HT1080 (cell line): ENCODE measurements at places on chromosomes 16 and 17.
A peak's percentile ranks its signal among the peaks of the same experiment; 100 is the strongest.

DNA sequence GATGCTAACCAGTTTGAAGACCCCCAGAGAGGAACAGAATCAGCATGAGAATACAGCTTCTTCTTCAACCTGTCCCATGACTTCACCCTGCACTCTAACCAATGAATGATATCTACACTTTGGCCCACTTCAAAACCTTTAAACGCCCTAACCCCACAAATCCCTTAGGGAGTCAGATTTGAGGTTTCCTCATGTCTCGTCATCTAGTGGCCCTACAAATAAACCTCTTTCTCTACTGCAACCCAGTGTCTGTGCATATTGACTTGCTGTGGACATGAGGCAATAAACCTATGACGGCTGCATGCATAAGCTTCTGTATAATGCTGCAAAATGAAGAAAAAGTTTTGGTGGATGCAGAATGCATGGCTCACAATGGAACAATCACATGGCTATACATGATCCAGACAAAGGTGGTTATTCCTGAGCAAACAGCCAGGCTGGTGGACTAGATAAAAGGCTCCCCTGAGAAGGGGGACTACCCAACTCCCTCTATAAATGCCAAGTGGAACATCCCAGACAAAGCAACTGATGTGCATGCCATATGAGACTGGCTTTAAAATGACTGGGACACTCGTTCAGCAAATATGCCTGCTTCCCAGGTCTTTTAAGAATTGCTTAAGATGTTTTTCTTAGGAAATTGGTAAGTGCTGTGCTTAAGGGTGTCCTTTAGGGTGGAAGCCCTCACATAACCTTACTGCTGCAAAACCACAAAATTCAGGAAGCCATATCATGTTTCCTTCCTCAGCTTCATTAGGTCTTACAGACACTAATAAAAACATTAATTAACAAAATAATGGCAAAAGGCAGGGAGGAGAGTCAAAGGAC, 12.2 kb downstream of the N4BP1 start:
- DNase-seq, result peak; percentile 29

- no peak for DNase-seq
Observed at GRCh38 chr17:4585638-4585994, 1.3 kb downstream of the SMTNL2 start.

GRCh38 chr17:9971991-9972390, 66.9 kb upstream of the RCVRN start:
- DNase-seq, result no peak

DNA sequence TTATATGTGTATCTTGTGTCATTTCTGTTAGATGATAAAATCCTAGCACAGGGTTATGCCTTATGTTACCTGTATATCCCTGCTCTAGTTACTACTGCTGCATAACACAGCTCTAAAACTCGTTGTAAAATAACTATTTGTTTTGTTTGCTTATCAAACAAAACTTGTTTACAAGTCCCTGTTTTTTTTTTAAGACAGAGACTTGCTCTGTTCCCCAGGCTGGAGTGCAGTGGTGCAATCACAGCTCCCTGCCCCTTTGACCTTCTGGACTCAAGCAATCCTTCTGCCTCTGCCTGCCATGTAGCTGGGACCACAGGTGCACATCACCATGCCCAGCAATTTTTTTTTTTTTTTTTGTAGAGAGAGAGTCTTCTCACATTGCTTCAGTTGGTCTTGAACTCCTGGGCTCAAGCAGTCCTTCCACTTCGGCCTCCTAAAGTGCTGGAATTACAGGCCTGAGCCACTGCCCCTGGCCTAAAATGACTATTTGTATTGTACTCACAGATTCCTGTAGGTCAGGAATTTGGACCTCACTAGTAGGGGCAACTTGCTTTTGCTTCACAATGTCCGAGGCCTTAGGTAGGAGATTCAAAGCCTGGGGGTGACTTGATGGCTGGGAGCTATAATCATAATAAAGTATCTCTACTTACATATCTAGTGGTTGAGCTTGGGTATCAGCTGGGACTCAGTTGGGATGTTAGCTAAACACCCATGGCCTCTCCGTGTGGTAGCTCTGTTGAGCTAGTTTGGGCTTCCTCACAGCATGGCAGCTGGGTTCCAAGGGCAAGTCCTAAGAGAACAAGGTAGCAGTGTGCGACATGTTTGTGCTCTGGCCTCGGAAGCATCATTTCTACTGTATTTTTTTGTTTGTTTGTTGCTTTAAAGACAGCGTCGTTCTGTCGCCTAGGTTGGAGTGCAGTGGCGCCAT, 12.6 kb downstream of the DUSP14 start:
- DNase-seq, result no peak

GRCh38 chr17:79938336-79939093, 97.2 kb downstream of the TBC1D16 start:
- DNase-seq, result no peak

- no peak for DNase-seq
Observed at GRCh38 chr17:80876950-80877728, 114.5 kb upstream of the CHMP6 start.

DNA sequence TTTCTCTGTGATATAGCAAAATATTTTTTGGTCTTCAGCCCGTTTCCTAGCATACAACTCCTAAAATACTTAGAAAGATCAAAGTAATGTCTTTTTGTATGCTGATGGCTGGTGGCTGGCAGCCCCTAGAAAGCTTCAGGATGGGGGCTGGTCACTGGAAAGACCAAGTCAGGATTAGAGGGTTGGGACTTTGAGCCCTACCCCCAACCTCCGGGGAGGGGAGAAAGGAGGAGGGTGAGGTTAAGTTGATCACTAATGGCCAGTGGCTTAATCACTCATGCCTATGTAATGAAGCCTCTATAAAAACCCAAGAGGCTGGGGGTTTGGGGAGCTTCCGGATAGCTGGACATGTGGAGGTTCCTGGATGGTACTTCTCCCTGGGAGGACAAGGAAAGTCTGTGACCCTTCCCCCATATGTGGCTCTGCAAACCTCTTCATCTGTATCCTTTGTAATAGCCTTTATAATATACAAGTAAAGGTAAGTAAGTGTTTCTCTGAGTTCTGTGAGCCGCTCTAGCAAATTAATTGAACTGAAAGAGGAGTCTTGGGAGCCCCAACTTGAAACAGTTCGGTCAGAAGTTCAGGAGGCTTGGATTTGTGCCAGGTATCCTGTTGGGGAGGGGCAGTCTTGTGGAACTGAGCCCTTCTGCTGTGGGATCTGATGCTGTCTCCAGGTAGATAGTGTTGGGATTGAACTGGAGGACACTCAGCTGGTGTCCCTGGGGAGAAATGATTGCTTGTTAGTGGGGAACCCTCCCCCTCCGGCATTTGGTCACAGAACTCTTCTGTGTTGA, 3.5 kb downstream of the SLC7A6 start:
- DNase-seq, result no peak

DNA sequence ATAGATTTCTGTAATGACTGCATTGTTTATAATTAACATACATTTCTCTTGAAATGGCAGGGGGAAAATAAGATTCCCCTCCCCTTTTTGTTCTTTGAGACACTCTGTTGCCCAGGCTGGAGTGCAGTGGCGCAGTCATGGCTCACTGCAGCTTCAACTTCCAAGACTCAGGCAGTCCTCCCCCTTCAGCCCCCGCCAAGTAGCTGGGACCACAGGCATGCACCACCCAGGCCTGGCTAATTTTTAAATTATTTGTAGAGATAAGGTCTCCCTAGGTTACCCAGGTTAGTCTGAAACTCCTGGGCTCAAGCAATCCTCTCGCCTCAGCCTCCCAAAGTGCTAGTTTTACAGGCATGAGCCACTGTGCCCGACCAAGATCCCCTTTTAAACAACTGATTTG, 67.7 kb downstream of the KATNIP start:
- no peak for DNase-seq

- DNase-seq, result no peak
Observed at GRCh38 chr16:68782198-68783174, 45.4 kb downstream of the CDH1 start.

GRCh38 chr17:47172696-47173565, 16.2 kb downstream of the CDC27 start:
- no peak for DNase-seq

DNA sequence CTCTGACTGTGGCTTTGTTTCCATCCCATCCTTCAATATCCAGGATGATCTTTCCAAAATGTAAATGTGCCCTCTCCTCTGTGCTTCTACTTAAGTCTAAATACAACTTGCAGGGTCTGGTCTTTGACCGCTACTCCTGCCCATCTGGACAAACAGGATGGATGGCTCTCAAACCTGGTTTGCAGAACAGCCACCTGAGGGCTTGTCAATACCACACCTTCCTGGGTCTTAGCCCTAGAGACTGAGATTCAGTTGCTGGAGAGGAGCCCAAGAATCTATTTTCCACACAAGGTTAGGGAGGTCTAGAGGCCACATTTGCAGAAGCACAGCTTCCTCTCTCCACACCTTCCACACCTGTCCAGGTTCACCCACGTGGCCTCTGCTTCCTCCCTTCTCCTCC, 1.9 kb upstream of the GRB7 start:
- DNase-seq, result no peak

GRCh38 chr17:50214976-50215760, 13.7 kb upstream of the COL1A1 start:
- DNase-seq, result no peak

DNA sequence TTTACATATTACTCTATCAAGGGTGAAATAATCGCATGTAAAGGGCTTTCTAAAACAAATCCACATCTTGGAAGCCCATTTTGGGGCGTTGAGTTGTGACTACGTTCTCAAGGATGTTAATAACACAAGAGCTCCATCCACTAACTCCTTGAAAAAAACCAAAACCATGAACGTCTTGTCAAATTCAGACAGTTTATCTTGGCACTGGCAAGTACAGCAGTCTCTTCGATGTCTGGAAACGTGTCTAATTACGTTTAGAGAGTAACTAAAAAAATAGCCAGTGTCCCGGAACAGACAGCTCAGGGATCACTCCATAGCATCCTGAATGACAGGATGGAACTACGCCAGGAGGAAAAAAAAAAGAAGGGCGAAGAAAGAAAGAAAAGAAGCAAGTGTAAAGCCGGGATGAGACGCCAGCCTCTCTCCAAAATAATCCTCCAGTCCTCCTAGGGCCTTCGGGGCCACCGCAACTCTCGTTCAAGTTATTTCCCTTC, 954 bp downstream of the MYO1D start:
- DNase-seq, result peak; percentile 27

DNA sequence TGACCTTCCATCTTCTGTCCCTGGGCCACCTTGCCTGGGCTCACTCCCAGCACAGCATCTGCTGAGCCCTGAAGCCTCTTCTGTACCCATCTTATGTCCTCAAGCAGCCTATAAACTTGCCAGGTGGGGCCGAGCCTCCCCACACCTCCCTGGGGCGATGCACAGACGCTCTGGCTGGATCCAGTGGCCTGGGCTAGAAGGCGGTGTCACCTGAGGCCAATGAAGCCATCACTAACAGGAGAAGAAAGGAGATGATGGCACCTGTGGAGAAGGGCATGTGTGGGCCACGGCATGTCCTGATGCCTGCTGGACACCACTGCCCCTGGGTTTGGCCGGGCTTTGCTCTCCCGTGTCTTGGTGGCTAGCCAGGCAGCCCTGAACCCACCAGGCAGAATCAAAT, 45.5 kb downstream of the PEMT start:
- DNase-seq, result no peak

DNA sequence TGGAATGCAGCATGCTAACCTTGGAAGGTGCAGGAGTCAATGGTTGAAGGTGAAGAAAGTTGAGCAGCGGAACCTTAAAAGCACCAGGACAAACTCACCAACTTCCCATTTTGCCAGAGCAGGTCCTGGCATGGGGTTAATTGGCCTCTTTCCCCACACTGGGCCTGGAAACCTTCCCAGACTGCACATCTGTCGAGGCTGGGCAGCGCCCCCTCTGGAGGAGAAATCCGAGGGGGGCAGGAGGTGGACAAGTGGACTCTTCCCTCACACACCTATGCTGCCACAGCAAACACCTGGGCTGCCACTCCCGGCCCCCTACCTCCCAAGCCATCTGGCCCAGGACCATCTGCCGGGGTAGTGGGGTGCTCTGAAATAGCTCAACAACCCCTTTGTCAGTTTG, 232.4 kb downstream of the CBLN1 start:
- no peak for DNase-seq

- DNase-seq, result no peak
Observed at GRCh38 chr16:75256059-75256571, 4.7 kb upstream of the BCAR1 start.

- no peak for DNase-seq
Observed at GRCh38 chr17:65797101-65797500, 235.7 kb upstream of the AXIN2 start.

DNA sequence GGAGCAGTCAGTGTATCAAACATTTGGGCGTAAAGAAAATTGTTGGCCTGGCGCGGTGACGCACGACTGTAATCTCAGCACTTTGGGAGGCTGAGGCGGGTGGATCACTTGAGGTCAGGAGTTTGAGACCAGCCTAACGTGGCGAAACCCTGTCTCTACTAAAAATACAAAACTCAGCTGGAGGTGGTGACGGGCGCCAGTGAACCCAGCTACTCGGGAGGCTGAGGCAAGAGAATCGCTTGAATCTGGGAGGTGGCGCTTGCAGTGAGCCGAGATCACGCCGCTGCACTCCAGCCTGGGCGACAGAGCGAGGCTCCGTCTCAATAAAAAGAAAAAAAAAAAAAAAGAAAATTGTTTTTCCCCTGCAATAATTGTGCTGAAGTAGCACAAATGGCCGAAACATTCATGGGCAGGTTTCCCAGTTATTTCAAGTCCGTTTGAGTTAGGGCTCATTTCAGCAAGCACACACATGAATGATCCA, 1.4 kb downstream of the GCSH start:
- no peak for DNase-seq

DNA sequence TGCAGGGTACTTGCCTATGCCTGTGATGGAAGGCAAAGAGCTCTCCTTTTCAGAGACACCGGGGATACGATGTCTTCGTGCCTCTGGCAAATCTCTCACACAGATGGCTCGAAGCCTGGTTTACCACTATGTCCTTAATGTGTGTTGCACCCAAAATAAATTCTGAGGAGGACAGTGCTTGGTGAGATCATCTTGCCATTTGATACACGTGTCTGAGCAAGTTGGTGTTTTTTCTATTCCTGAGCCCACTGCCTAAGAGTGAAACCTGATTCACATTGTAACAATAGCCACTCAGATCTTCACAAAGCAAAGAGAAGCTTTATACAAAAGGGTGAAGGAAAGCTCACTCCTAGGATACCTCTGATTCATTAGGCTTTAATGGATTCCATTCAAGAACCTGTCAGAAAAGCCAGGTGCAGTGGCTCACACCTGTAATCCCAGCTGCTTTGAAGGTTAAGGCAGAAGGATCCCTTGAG, 33.1 kb upstream of the AKAP1 start:
- DNase-seq, result peak; percentile 2

- peak; percentile 82 for DNase-seq
Observed at GRCh38 chr16:82628088-82628423, 1.3 kb downstream of the CDH13 start.

DNA sequence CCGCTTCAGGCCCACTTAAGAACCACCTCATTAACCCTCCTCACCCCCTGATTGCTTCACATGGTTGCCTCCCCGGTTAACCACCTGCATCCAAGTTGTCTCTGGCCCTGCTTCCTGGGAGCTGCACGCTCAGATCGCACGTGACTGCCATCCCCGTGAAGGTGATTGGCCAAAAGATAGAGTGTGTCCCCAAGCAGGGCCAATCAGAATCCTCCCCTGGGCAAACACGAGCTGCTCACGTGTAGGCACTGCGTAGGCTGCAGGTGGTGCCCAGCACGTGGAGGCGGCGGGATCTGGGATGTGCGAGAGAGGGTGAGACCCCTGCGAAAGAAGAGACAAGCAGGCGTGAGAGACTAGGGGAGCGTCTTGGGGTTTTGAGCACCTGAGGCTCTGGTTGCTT, 111.8 kb upstream of the CRHR1 start:
- DNase-seq, result no peak

GRCh38 chr16:30656974-30657865, 1.0 kb upstream of the FBRS start:
- DNase-seq, result no peak

GRCh38 chr17:80996422-80997305, 5.0 kb downstream of the CHMP6 start:
- DNase-seq, result no peak
